ENCODE measurements at places on chromosomes 16 and 17.
A peak's percentile ranks its signal among the peaks of the same experiment; 100 is the strongest.

GRCh38 chr17:1294157-1294717, 14.8 kb downstream of the TRARG1 start:
- DNase-seq = no peak

- DNase-seq = peak; percentile 87
These were observed 4.0 kb downstream of the MAFG start for GRCh38 chr17:81923302-81924260.

- no peak for DNase-seq
These were observed 243.7 kb downstream of the FTO start for GRCh38 chr16:53947642-53948041.

GRCh38 chr17:59534583-59534982, 30.8 kb upstream of the DHX40 start:
- peak; percentile 8 for DNase-seq

DNA sequence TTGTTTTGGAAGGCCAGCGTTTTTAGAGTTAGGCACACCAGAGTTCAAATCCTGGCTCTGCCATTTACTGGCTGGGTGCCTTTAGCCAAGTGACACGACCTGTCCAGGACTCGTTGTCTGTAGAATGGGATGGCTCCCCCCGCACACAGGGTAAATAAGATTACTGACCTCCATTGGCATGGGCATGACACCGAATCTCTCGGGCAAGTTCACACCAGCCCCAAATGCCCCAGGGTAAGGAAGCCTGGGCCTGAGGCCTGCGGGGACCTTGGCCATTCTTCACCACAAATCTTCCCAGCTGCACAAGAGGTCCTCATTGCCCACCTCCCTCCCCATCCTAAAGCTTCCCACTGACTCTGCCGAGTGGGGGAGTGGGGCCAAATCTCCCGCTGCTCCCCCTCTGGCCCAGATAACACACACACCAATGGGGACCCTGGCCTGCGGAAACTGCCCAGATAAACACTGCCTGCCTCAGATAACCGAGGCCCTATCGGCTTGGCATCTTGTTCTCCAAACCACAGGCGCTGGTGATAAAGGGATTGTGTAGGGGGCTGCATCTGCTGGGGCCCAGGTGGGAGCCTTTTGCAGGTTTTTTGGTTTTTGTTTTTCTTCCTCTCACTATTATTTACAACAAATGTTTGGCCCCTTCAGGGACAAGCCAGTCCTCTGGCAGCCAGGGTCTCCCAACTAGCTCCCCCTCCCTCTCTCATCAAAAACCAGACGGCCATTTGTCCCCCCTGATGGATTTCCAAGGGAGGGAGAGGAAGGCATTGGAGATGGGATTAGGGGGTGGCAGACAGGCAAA, 75.0 kb upstream of the LHX1 start:
- no peak for DNase-seq

DNA sequence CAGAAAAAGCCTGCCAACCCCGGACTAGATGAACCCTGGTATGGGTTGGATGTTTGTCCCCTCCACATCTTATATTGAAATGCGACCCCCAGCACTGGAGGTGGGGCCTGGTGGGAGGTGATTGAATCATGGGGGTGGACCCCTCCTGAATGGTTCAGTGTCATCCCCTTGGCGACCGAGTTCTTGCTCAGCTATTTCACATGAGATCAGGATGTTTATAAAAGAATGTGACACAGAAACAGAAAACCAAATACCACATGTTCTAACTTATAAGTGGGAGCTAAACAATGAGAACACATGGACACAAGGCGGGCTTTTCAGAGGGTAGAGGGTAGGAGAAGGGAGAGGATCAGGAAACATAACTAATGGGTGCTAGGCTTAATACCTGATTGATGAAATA, 576.0 kb upstream of the HSBP1 start:
- no peak for DNase-seq

GRCh38 chr16:50372611-50373344, 4.0 kb upstream of the BRD7 start:
- DNase-seq = no peak

DNA sequence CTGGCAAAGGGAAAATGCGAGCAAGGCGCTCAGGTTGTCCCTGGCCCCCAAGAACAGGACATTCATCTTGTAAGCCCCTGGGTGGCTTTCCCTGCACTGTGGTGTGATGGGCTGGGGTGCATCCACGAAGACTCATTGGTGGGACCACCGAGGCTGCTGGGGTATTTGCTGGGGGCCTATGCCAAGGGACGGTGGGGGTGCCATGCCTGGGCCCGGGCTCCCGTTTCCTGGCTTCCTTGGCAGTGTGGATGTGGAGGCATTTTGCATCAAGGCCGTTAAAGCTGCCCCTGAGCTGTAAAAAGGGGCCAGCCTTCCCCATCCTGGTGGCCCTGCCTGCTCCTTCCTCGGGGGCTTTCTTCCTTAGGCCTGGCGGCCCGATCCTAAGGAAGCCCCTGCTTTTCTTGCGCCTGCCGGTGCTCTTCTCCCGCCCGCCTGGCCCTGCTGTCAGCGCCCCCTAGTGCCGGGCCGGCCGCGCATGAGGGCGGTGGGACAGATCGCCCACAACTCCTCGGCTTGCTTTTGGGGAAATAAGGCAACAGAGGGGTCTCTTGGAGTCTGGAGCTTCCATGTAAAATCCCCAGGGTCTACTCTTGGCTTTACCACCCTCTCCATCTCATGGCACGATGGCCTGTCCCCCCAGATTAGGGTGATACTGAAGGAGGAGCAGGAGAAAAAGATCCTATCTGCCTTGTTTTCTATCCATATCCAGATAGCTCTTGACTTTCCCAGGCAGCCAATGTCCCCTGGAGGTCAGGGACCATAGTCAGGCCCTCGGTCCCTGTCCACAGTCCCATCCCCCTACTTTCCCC, 9.8 kb upstream of the TBX2 start:
- peak; percentile 83 for DNase-seq

DNA sequence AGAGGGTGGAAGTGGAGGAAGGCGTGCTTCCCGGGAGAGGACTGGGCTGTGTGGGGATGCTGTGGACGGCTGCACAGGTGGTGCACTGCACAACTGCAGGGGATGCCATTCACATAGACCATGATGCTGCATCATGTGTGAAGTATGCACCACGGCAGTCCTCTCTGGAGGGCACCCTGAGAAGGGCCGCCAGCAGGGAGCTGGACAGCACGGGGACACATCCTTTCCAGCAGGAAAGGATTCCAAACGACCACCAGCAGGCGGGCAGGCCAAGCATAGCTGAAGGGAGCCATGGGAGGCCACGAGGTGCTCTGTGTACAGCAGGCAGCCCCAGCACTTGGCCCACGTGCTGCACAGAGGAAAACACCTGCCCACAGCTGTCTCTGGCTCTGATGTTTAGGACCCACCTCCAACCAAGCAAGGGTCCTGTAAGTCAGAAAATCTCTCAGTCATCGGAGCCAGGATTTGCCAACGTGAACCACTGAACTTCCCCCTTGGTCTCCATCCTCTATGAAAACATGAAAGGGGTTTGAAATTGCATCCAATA, 10.1 kb downstream of the ACTG1 start:
- no peak for DNase-seq

DNA sequence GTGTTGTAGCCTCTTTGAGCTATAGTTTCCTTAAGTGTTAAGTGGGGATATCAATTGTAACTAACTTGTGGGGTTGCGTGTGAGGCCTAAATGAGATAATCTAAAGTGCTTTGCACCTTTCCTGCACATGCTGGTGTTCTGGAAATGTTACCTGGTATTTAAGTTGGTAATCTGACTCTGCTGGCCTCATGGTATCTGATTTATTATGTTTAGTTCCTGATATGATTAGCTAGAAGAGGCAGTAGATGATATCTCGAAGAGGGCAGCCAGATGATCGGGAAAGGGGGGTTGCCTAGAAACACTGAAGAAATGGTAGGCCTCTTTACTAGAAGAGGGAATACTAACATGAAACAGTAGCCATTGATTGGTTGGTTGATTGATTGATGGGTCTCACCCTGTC, 65.4 kb upstream of the CLEC18A start:
- DNase-seq = no peak

GRCh38 chr16:70267516-70267915, 15.8 kb upstream of the EXOSC6 start:
- peak; percentile 70 for DNase-seq

DNA sequence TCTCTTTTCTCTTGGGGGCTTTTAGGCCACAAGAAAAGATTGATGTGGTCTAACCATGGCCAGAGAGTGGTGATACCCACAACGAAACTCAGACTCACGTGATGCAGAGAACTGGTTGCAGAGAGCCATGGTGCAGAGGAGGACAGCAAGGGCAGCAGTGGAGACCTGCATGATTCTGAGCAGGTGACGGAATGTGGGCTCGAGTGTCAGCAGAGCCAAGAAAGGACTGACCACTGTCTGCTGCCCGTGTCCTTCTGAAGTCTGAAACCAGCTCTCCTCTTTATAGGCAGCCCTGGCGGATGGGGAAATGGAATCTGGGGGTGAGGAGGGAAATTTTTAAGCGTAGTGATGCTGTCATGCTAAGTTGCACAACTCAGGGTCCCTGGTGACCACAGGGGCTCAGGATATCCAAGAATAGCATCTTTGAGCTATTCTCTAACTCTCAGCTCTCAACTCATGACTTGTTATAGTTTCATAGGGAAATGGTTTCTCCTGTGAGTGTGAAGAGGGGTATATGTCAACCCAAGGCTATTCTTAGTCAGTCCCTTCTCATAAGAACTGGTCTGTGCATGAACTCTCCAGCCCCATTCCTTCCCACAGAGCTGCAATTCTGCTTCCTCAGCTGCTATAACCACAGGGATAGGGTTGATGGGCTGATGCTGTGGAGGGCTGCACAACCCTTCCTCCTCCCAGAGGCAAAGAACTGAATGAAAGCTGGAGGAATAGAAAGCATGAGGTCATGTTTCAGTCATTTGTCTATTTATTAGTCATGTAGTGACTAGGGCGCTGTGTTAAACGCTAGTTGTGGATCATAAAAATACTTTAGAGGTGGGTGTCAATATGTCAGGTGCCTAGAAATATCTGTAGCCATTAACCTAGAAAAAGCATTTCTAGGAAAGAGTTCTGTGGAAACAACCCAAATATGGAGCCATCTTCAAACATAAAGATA, at the start of gene CCL3:
Gene CCL3, minus strand, starts transcription at position 256 of the 949 bp plus-strand sequence. Its CDS starts 85 bp downstream, at position 171.
- no peak for DNase-seq

DNA sequence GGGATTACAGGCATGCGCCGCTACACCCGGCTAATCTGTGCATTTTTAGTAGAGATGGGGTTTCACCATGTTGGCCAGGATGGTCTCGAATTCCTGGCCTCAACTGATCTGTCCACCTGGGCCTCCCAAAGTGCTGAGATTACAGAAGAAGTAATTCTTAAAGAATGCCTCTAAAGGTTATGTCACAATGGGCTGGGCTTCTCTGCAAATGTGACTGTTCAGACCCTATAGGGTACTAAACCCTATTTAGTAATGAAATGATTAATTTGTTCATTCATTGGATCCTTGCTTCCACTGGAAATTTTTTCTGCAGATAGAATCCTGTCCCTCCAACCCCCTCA, 108.8 kb upstream of the CORO6 start:
- DNase-seq = no peak

GRCh38 chr17:3482852-3483251, 7.1 kb downstream of the ASPA start:
- no peak for DNase-seq

DNA sequence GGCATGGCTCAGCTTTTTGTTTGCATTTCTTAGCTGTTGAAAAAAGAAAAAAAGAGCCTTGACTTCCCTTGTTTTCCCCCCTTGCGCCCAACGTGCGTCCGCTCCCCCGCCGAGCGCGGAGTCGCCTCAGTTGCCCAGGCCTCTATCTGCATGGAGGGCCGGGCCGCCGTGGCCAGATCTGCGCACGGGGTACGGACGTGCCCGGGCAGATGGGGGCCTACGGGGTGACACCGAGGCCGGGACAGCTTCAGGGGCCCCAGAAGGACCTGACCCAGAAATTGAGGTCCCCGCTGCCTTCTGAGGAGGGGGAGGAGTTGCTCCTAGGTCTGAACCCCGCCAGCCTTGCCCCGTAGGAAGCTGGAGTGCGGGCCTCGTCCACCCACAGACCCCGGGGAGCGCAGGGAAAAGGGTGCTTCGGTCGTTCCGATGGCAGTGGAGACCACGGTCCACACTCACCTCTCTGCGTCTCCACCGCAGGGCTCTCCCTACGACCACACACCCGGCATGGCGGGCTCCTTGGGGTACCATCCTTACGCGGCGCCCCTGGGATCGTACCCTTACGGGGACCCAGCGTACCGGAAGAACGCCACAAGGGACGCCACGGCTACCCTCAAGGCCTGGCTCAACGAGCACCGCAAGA, 1.5 kb downstream of the IRX5 start:
- peak; percentile 47 for DNase-seq

- no peak for DNase-seq
These were observed 9.6 kb downstream of the PIK3R6 start for GRCh38 chr17:8857919-8858318.

- DNase-seq = no peak
These were observed 204.8 kb downstream of the FTO start for GRCh38 chr16:53908731-53909130.

DNA sequence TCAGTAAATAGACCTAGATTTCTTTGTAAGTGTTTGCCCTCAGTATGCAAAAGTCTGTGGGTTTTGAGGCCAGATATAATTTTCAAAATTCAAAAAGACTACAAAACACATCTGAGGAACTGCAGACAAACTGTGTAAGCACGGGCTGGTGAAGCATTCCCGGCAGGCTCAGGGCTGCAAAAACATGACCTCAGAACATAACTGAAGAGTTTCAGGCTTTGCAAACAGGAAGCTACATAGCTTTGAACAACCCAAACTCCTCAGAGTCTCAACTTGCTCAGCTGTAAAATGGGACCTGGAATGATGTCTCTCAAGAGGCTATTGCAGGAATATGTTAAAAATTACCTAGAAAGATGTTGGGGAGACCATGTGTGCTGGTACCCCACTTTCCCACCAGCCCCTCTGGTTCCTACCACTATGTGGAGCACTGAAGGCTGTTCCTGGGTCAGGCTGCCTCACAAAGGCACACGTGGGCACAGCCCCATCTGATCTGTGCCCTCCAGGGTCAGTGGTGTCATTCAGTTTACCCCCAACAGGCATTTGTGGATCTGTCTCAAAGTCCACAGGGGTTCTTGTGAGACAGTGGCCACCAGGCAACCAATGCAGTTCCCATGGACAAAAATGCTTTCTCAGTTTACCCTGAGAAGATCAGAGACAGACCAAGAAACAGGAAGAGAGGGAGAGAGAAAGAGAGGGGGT, 72.9 kb downstream of the CREBBP start:
- no peak for DNase-seq

All from neural progenitor cell (in vitro differentiated cells).